Activated CD4-positive, alpha-beta memory T cell treated with anti-CD3 and anti-CD28 coated beads for 36 hours (primary cell): ENCODE measurements at places on chromosomes 3 and 15.

DNA sequence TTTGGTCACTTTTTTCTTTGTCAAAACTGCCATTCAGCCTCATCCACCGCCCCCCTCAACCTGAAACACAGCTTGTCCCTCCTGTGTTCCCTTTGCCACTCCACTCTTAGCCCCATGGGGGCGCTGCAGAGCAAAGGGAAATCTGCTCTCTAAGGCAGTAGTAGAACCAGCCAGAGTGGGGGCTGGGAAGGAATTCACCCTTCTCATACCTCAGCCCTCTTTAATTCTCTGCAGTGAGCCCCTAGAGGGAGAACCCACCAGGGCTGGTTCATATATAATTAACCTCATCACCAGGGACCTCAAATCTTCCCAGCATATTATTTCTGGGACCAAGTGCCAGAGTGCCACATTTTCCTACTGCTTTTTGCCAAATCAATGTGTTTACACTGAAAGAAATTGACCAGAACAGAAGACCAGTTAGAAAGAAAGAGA lies 2.8 kb upstream of the BCL6 start:
- peak; percentile 95 for DNase-seq

GRCh38 chr3:197883541-197883940 lies 66.4 kb upstream of the RPL35A start:
- DNase-seq = no peak

- no peak for DNase-seq
These were observed 401.8 kb downstream of the SHQ1 start for GRCh38 chr3:72446218-72447058.

DNA sequence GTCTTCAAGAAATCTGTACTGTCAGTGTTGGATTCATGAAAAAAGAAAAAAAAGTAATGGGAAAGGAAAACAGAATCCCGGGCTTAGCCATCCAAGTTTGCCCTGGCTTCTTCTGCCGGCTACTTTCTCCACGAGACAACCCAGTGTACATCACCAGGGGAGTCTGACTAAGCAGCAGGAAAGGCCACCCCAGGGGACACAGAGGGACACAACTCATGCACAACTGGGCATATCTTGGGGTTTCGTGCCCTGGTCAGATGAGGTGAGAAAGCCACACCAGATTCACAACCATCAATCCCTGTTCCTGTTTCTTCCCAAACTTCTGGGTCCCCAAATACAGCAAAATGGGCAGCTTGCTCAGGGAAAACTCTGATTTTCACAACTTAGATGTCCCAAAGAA lies 33.2 kb downstream of the ADAMTS17 start:
- no peak for DNase-seq
